ENCODE measurements at places on chromosomes 6 and 20.
A peak's percentile ranks its signal among the peaks of the same experiment; 100 is the strongest.

DNA sequence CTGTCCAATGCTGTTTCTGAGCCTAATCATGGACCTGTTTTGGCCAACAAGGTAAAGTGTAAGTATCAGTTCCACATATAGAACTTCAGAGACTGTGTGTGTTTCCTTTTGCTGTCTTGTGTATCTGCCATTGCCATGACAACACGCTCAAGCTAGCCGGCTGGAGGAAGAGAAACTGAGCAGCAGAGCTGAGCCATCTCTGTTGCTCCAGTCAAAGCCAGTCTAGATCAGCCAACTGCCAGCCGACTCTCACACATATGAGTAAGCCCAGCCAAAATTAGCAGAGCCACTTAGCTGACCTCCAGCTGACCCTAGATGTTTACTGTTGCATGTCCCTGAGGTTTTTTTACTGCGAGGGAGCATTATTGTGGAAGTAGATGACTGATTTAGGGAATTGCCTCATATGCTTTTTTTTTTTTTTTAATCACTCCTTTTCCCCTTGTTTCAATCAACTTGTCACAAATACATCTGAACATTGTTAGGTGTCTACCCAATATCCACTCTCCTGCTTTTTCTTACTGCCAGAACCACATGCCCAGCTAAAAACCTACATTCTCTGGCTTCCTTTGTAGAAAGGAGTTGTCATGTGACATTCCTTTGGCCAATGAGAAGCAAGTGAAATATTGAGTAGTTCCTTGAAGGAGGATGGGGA lies 304.3 kb upstream of the SUPT3H start:
- DNase-seq, result peak; percentile 25

- peak; percentile 92 for DNase-seq
These were observed 908.0 kb downstream of the QKI start for GRCh38 chr6:164322533-164322932.

GRCh38 chr20:62232770-62233645 lies 5.3 kb upstream of the OSBPL2 start:
- DNase-seq, result no peak

DNA sequence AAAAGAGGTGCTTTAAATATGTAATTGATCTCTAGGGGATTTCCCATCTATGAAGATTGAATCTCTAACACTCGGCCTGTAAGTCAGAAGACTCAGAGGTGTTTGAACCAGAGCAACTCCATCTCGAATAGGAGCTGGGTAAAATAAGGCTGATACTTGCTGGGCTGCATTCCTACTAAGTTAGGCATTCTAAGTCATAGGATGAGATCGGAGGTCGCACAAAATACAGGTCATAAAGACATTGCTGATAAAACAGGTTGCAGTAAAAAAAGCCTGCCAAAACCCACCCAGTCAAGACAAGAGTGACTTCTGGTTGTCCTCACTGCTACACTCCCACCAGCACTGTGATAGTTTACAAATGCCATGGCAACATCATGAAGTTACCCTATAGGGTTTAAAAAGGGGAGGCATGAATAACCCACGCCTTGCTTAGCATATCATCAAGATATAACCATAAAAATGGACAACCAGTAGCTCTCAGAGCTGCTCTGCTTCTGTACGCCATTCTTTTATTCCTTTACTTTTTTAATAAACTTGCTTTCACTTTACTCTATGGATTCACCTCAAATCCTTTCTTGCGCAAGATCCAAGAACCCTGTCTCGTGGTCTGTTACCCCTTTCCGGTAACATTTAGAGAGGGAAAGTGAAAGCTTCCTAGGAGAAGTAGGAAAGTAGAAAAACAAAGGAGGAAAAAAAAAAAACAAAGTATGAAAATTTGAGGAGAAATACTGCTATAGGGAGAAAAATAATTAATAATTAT lies 129.7 kb upstream of the PHACTR1 start:
- peak; percentile 54 for DNase-seq
